NCI-H1436 treated with DMSO at 0.1 percent for 48 hours (cell line): ENCODE measurements at places on chromosomes 13 and 19.

DNA sequence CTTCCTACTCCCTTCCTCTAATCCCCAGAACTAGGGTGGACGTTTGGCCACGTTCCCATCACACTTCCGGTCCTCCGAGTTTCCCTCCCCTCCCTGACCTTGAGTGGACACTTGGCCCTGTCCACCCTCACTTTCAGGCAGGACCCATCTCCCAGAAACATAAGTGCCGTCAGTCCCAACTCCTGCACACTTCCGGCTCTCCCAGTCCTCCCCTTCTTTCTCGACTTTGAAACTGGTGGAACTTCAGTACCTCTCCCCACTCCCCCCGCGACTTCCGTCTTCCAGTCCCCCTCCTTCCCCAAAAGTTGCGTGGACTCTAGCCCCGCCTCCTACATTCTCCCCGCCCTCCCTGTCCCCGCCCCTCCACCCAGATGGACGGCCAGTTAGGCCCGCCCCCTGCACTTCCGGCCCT is 278 bp upstream of the ZNF274 start:
- DNase-seq: no peak

- DNase-seq: no peak
These were observed 1335.3 kb downstream of the EFNB2 start for GRCh38 chr13:105200181-105200580.

DNA sequence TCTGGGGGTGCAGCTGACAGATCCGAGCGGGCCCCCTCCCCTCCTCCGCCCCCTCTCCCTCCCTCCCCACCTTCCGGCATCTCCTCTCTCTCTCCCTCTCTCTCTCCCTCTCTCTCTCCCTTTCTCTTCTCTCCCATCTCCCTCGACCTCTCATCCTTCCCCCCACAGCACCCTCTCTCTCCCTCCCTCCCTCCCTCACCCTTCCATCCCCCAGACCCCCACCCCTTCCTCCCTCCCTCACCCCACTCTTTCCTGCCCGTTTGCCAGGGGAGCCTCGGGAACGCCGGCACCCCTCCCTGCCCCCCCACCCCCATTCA is 666 bp downstream of the CELF5 start:
- no peak for DNase-seq

DNA sequence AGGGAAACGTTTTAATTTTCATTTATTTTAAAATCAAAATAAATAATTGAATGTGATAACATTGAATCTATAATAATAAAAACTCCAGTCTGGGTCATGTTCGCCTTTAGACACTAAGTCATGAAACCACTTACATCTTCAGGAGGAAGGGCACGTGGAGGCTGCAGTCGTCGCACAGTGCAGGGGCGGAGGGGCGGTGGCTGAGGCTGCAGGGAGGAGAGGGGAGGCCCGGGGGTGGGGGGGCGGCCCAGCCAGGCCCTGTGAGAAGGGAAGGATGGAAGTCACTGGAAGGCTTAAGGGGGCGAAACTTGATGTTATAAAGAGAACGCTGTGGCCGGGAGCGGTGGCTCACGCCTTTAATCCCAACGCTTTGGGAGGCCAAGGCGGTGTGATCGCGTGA is 14.9 kb upstream of the LATS2 start:
- DNase-seq: no peak

DNA sequence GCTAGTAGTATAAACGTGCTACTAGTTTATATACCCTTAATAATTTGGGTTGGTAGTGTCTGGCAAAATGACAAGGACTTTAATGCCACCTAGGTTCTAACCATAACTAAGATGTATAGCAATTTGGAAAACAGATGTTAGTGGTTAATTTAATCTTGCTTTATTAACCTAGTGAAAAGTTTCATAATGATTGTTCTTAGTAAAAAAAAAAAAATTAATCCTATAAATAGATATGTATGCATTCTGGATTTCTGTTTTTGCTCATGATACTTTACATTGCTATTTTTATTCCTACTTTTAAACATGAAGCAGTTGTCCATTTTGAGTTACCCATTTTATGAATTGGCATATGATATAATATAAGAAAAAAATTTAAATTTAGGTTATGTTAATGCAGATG is 36.3 kb downstream of the DGKH start:
- no peak for DNase-seq

GRCh38 chr19:29162694-29163093 is 50.3 kb downstream of the UQCRFS1 start:
- DNase-seq: no peak

- no peak for DNase-seq
These were observed 14.1 kb downstream of the SHANK1 start for GRCh38 chr19:50705422-50706019.

DNA sequence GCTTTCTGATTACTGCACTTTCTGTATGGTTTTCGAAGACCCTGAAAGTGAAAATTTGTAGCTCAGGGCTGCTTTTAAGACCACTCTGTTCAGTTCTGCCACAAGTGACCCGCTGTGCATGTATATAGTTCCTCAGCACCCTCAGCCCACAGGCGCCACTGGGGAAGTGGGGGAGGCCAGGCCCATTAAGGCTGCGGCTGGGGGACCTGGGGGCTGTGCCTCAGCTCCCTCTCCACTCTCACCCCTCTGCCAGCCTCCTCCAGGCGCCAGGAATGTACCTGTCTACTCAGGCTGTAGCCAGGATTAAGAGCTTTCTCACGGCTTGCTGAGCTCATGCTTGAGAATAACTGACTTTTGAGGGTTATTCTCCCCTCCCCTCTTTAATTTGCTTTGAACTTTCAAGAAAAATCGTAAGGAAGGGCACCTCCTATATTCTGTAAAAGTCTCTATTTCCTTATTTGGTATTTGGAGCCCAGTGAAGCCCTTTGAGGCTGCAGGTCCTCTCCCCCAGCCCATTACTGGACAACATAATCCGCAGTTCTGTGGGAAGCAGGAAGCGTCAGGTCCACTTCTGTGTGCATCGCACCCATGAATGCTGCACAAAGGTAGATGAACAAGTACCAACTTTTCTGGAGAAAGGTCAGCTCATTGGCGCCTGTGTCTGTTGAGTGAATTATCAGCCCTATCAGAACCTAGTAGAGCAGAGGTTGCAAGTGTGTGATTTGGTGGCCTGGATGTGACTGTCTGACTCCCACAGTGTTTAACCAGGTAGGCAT is 29.6 kb downstream of the GJA3 start:
- DNase-seq: no peak

- DNase-seq: no peak
These were observed 5.5 kb downstream of the SSC5D start for GRCh38 chr19:55493645-55494171.

DNA sequence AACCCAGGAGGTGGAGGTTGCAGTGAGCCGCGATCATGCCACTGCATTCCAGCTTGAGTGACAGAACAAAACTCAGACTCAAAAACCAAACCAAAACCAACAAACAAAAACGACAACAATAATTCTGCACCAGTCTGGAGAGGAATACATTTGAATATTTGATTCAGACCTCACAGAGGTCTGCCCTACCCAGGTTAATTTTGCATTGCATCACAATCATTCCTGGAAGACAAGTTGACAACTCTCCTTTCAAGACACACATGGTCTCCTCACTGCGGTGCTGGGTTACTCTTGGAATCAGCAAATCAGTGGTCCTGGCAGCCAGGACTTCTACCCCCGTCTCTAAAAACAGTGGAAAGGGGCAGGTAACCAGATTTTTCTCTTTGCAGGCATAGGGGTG is 79.9 kb upstream of the TMTC4 start:
- DNase-seq: no peak

- no peak for DNase-seq
These were observed 309.8 kb downstream of the COG6 start for GRCh38 chr13:39965309-39965708.
